ENCODE measurements at places on chromosomes 4 and X. TPM values are rescaled to one million over a fixed set of nuclear protein-coding genes. Genes with fewer than 3 reads are reported as not detected.

Gene UGT2B7
- total RNA-seq, result not detected

Gene ZNF732
- total RNA-seq, result not detected

Gene THAP9
- total RNA-seq, result 2.1 TPM

Gene POF1B
- 0.14 TPM for total RNA-seq

Gene GATA1
- not detected for total RNA-seq

Gene SPANXC
- total RNA-seq, result 7.5 TPM

Gene TENM3
- 54.1 TPM for total RNA-seq

Gene TLR3
- 0.84 TPM for total RNA-seq

Gene ODAPH
- not detected for total RNA-seq

Gene CSAG2
- 6.1 TPM for total RNA-seq

Gene EOLA1
- 12.4 TPM for total RNA-seq

Gene CDX4
- not detected for total RNA-seq

Gene FAM184B
- not detected for total RNA-seq

Gene FAT4
- total RNA-seq, result 1.1 TPM

Gene FMR1NB
- total RNA-seq, result not detected

Gene FAAH2
- not detected for total RNA-seq

Gene NAA11
- not detected for total RNA-seq

Gene FAM149A
- 1.5 TPM for total RNA-seq

Gene SOWAHB
- not detected for total RNA-seq

Gene NLGN4X
- total RNA-seq, result not detected

Gene STPG2
- total RNA-seq, result not detected

Gene NAP1L3
- total RNA-seq, result 8.0 TPM

Gene ANXA10
- total RNA-seq, result 0.67 TPM

Gene PORCN
- 39.6 TPM for total RNA-seq

Gene RTL3
- 1.2 TPM for total RNA-seq

Gene CSAG3
- total RNA-seq, result 2.3 TPM

Gene CFI
- total RNA-seq, result 0.08 TPM

Gene VEGFD
- total RNA-seq, result 0.37 TPM

Gene TNIP3
- 0.23 TPM for total RNA-seq

Gene MAP9
- 5.7 TPM for total RNA-seq

Gene F8A3
- total RNA-seq, result 0.06 TPM

Gene PASD1
- total RNA-seq, result 65.8 TPM

Gene ITGB1BP2
- 1.00 TPM for total RNA-seq

Gene GLRA2
- total RNA-seq, result not detected

Gene CXCL11
- total RNA-seq, result not detected

Gene EFNB1
- total RNA-seq, result 47.7 TPM

Gene TREX2
- 0.84 TPM for total RNA-seq

Gene AFM
- total RNA-seq, result not detected

Gene EOLA2
- total RNA-seq, result 24.5 TPM

Gene SSX4B
- not detected for total RNA-seq

Gene PGRMC2
- 18.9 TPM for total RNA-seq

Gene ABLIM2
- not detected for total RNA-seq

Gene ITM2A
- total RNA-seq, result 0.26 TPM

Gene TXK
- 0.06 TPM for total RNA-seq

Gene HS6ST2
- total RNA-seq, result 0.50 TPM

Gene RRAGB
- total RNA-seq, result 6.0 TPM

Gene EPHA5
- not detected for total RNA-seq

Gene PRRG3
- total RNA-seq, result 0.37 TPM

Gene AIFM1
- total RNA-seq, result 28.3 TPM

Gene SH2D1A
- total RNA-seq, result not detected
